ENCODE measurements at places on chromosomes 2 and 18. TPM values are rescaled to one million over a fixed set of nuclear protein-coding genes. Genes with fewer than 3 reads are reported as not detected.

DNA sequence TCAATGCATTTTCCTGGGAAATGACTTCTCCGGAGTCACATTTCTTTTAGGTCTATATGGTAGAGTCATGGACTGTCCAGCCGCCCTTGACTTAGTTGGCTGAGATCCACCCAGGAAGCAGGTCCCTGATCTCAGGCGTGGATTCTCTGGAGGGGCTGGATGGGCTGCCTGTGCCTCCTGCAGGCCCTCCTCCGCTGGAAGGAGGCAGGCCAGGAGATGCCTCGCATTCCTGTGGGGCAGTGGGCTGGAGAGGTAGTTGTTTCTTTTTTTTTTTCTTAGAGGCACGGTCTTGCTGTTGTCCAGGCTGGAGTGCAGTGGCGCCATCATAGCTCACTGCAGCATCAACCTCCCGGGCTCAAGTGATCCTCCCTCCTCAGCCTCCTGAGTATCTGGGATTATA is 129.0 kb upstream of the MYCN start:
- DNase-seq, result no peak

Gene AFF3
- 6.8 TPM for total RNA-seq

Gene SCN3A
- 0.95 TPM for total RNA-seq

DNA sequence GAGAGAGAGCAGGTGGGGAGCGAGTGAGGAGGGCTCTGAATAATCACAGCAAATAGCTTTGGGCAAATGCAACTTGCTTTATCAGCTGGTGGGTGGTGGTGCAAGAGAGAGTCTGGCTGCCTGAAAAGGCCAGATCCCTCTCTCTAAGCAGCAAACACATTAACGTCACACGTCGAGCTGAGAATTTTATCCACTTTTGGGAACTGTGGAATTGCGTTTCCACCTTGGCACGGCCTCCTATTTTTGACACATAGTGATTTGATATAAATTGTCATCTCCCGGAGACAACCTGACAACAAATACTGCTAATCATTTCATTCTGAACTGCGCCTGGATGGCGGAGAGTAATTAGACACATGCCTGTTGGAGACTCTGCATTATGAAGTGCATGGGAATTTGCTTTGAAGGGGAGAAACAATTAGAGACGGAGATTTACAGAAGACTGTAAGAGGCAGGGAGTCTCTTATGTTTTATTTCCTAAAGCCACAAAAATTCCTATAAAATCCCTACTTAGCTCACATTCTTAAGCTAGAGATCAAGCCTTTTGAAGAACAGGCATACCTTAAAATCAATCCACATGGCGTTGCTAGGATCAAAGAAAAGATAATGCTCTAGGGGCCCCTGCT is 634.1 kb downstream of the TDRD15 start:
- DNase-seq, result no peak

Gene ANKRD23
- 12.7 TPM for total RNA-seq

GRCh38 chr2:234676109-234676782 is 179.4 kb upstream of the ARL4C start:
- DNase-seq, result no peak
